ENCODE measurements at places on chromosomes 4 and X. TPM values are rescaled to one million over a fixed set of nuclear protein-coding genes. Genes with fewer than 3 reads are reported as not detected.

GRCh38 chrX:140508958-140509357 is 4.1 kb upstream of the SOX3 start:
- no peak for DNase-seq

GRCh38 chr4:7444314-7444713 is 9.6 kb upstream of the PSAPL1 start:
- no peak for DNase-seq

Gene SMIM43
- total RNA-seq, result not detected

GRCh38 chr4:114791976-114792375 is 193.4 kb downstream of the UGT8 start:
- DNase-seq, result no peak

Gene CXCL5
- total RNA-seq, result not detected

DNA sequence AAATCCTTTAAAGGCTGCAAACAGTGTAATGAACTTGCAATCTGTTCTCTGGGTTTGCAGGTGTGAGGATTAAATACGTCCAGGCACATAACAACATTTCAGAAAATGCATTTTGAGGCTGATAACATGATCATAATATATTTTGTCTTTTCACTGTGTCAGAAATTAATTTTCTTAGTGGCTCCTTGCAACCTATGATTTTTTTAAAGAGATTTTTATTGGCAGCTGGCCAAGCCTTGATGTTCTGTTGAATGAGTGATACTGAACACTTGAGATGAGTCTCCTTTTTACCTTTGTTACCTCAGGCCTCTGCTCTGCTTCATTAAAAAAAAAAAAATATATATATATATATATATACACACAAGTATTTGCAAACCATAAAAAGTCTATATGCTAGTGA is 68.2 kb upstream of the TENM3 start:
- no peak for DNase-seq

Gene GBA3
- total RNA-seq, result not detected

DNA sequence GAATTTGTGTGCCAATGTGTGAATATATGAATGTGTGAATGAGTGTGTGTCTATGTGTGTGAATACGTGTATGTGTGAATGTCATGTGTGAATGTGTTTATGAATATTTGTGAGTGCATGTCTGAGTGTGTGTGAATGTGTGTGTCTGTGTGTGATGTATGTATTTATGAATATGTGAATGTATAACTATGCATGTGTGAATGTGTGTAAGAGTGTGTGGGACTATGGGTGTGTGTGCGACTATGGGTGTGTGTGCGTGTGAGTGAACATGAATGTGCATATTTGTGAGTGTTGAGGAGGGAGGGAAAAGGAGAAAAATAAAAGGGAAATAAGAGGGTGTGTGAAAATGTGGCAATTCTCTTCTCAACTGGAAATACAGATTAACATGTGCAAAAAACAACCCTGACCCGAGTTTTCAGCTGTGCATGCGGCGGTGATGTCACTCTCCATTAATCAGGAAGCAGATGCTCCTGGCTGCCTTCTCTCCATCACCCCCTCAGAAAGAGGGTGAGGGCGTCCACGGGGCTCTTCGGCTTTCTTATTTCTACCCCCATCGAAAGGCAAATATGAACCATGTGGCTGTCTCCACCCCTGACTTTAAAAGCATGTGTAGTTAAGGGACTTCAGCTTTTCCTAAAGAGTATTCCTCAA is 219.8 kb downstream of the MAML3 start:
- DNase-seq, result no peak

GRCh38 chr4:73053974-73054480 is 15.5 kb downstream of the COX18 start:
- no peak for DNase-seq

DNA sequence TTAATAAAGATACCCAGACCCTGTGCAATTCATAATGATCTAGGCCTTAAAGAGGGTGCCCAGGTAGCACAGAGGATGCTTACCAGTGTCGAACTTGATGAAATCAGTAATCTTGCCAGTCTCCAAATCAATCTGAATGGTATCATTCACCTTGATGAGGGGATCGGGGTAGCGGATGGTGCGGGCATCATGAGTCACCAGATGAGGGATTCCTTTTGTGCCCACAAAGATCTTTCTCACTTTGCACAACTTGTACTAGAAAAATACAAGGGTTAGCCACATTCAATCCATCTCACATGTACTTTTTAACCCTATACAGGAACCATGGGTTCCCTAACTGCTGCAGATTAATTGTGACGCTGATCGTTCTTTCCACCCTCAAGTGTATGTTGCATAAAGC is 3.3 kb downstream of the RPS4X start:
- no peak for DNase-seq

DNA sequence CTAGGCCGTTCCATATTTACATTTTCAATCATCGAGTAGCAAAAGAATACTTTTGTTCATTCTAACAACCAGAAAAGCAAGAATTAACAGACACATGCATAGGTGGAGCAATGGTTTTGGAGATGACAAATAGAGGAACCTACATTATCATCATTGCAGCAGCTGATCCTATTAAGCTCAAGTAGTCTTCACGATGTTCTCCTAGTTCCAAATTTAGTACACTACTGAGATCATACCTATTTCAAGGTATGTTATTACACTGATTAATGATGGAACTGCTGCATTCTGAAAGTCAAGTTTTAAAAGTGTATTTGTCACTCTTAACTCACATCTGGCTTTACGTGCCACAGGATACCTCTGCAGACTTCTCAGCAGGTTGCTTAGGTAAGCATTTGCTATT is 87.4 kb downstream of the ADGRA3 start:
- DNase-seq, result no peak

- DNase-seq, result no peak
Measured at GRCh38 chr4:42615131-42615763, 41.7 kb downstream of the ATP8A1 start.
